ENCODE measurements at places on chromosomes 1 and 21. TPM values are rescaled to one million over a fixed set of nuclear protein-coding genes. Genes with fewer than 3 reads are reported as not detected.

The ARID1A gene
- 56.4 TPM for total RNA-seq

The C1orf185 gene
- not detected for total RNA-seq

The CACHD1 gene
- total RNA-seq = 2.4 TPM

The CBS gene
- total RNA-seq = 4.8 TPM

The CDC7 gene
- 2.2 TPM for total RNA-seq

The GJB3 gene
- not detected for total RNA-seq

The LHX8 gene
- not detected for total RNA-seq

The LCE2D gene
- not detected for total RNA-seq

The ERI3 gene
- 44.3 TPM for total RNA-seq

The MATN1 gene
- total RNA-seq = not detected

The LCE1D gene
- total RNA-seq = not detected

DNA sequence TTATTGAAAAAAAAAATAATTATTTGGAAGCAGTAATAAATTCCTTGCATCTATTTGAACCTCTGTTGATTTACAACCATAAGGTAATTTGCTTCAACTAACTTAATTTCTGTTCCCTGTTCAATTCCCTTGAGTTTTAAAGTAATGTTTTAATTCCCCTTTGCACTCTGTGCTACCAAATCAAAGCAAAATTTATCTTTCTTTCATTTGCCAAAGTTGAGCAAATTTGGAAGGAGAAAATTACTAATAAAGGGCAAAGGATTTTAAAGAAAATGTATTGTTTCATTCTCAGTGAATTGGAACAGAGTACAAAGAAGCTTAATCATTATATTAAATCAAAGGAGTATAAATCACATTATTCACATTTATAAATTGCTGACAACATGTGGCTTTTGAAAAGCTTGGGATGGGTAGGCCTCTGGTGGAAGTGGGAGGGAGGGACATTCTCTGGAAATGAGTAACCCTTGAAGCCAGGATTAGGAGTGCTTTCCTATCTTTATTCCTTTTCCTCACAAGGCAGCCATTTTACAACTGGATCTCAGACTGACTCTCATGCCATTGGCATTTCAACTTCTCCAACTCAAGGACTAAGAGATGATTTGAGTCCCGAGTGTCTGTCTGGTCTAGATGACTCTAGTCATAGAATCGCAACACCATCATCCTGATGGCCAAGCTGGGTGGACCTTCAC is 331.6 kb upstream of the DUSP10 start:
- DNase-seq = no peak

GRCh38 chr1:218611916-218612585 is 266.9 kb downstream of the TGFB2 start:
- DNase-seq = no peak

- no peak for DNase-seq
These were observed 9.5 kb downstream of the ETNK2 start for GRCh38 chr1:204142032-204142974.

DNA sequence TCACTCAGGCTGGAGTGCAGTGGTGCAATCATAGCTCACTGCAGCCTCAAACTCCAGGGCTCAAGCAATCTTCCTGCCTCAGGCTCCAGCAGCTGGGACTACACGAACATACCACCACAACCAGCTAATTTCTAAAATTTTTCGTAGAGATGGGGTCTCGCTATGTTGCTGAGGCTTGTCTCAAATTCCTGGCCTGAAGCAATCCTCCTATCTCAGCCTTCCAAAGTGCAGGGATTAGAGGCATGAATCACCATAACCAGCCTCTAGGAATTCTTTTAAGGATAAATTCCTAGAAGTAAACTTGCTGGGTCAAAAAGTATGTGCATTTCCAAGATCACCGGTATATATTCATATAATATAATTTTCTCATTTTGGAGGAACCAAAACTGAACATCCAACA is 17.6 kb upstream of the HUNK start:
- no peak for DNase-seq

GRCh38 chr1:203133970-203134725 is 6.6 kb downstream of the ADORA1 start:
- no peak for DNase-seq

DNA sequence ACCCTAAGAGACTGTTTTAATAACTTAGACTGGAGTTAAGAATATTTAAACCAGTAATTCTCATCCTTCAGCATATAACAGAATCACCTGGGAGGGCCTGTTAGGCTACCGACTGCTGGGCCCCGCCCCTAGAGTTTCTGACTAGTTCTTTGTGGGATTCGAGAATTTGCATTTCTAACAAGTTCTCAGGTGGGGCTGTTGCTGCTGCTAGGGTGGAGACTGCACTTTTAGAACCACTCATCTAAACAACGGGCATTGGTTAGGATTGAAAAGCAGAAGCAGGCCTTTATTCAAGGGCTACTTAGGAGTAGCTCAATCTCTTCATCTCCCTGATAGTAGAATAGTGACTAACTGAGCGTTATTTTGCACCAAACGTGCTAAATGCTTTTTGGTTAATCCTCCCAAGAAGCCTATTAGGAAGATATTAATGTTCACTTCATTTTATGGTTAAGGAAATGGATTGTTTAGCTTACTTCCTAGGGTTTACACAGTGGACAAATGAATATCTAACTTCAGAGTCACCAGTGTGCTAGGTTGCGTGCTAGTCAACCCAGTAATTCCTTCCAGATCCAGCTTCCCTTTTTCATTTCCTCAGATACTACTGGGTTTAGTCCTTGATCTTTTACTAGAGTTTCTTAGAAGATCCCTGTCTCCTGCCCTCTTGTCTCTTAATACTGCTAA is 31.1 kb upstream of the UAP1 start:
- no peak for DNase-seq

GRCh38 chr21:27143476-27143875 is 176.6 kb upstream of the ADAMTS5 start:
- DNase-seq = no peak

GRCh38 chr1:152182431-152182830 is 23.4 kb upstream of the RPTN start:
- DNase-seq = no peak

DNA sequence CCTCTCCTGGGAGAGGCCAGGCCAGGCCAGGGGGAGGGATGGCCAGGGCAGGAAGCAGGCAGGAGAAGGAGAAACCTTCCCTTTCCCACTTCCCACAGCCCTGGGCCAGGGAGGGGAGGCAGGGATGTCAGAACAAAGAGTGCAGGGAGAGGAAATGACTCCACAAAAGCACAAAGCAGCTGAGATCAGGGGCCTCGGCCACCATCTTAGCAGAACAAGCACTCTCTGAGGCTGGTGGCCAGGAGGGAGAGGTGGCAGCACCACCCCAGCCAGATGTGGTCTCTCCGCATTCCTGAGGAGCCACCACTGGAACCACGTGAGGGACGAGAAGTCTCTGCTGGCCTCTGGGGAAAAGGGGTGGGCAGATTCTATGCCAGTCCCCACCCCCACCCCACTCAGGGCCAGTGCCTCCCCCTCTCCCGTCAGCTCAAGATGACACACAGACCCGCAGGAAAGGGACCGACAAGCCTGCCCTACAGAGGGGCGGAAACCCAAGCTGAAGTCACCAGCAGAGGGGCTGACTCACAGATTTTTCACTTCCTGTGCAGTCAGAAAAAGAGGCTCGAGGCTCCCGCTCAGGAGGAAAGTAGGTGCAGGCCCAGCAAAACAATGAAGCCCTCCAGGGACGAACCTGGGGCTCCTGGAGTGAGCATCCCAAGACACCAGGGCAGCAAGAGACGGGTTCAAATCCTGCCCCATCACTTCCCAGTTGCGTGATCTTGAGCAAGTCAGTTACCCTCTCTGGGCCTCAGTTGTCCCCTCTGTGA is 24.1 kb upstream of the ALDH4A1 start:
- peak; percentile 85 for DNase-seq

- DNase-seq = no peak
These were observed 41.1 kb downstream of the PRKAA2 start for GRCh38 chr1:56686169-56686568.

DNA sequence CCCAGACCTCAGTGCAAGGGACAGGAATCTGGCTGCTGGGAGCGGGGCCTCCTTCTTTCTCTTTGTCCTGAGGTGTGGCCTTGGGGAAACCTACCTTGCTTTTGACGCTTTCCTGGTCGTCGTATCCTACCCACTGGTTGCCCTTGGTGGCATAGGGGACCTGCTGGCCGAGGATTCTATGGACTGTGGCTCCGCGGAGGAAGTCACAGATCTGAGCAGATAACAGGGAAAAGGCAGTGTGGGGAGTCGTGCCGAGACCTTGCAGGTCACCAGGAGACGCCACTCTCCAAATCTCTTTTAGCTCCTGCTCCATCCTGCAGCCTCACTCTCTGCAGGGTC is 4.0 kb upstream of the MYBPH start:
- no peak for DNase-seq

GRCh38 chr1:205610901-205611466 is 20.8 kb downstream of the ELK4 start:
- DNase-seq = no peak

- DNase-seq = peak; percentile 58
These were observed 9.0 kb downstream of the LGR6 start for GRCh38 chr1:202202500-202203168.

- no peak for DNase-seq
These were observed 19.6 kb downstream of the CCDC30 start for GRCh38 chr1:42482635-42483153.

DNA sequence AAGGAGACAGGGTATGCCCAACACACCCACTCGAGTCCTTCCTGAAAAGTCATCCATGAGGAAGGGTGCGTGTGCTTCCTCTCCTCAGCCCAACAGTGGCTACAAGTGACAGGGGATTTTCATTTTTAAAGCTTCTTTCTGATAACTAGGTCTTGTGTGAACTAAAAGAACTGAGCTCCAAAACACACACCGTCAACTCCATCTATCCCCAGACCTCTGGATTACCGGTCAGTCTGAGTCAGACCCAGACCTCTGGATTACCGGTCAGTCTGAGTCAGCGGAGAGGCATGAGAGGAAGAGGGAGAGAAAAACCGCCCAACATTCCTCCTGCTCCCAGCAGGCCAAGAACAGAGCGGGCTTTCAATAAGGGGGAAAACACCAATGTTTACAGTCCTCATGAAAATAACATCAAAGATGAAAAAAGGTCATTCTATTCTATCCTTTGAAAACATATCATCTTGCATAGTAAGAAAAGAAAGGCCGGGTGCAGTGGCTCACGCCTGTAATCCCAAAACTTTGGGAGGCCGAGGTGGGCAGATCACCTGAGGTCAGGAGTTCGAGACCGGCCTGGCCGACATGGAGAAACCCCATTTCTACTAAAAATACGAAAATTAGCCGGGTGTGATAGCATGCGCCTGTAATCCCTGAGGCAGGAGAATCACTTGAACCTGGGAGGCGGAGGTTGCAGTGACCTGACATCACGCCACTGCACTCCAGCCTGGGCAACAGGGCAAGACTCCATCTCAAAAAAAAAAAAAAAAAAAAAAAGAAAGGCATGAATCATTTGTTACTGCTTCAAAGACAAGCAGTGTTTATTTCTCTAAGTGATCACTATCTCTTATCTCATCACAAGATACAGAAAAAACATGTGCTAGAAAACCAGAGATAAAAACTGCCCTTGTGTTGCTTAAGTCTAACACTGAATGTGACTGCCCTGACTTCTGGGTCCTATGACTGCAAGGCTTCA is 3.4 kb downstream of the PTTG1IP start:
- peak; percentile 57 for DNase-seq

DNA sequence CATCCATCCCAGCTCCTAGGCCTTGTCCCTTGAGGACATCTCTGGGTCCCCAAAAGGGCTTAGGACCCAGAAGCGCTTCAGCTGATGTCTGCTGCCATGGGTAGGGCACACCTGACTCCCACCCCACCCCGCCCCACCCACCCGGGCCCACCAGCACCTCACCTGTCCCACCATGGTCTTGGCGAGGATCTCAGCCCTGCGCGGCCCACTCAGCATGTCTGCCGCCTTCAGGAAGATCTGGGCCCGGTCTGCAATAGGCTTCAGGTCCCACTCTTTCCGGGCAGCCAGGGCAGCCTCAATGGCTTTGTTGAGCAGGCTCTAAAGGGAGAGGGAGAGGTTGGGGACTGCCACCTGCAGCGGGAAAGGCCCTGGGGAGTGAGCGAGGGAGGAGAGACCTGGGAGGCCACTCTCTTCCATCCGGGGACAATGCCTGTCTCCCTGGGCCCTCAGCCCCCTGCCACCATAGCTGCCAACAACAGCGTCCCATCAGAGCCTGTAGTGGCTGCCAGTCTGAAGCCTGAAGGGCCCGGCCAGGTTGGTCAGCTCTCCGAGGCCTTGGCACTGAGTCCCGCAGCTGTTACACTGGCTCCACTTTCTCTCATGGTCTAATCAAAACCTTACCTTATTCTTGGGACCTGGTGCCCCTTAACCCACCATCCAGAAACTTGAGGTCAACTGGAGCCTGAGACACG is 16.9 kb downstream of the ALDH4A1 start:
- DNase-seq = no peak

DNA sequence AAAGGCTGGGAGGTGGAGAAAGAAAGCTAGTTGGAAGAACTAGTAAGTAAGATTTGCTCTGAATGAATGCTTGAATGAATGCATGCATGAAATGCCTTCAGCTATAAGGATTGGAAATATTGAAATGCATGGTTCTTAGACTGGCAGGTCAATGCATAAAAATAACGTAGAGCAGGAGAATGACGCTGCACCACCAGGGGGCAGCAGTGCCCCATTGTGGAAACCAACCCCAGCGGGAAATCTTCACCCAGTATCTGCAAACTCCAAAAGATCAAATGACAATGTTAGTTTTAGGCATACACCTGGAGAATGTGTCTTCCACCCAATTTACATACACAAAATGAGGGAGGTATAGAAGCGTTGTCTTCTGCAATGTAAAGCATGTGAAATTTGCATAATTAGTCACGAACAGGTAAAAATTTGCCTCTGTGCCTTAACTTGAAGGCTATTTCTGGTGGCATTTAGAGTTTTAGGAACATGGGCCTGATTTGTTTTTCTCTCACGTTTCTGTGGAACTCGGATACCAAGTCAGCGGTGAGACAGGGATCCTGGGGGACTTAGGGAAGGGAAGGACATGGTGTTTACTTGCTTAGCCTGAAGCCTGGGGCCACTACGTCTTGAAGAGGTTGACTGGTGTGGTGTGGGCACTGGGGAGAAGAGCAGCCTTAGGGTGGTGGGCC is 78.6 kb downstream of the HHAT start:
- peak; percentile 67 for DNase-seq

All from heart right ventricle (tissue), 16 donors.